ENCODE measurements at places on chromosomes 12 and 14. TPM values are rescaled to one million over a fixed set of nuclear protein-coding genes. Genes with fewer than 3 reads are reported as not detected.

Gene INSM2
- not detected for total RNA-seq

Gene EAPP
- total RNA-seq, result 29.8 TPM

Gene ENDOU
- total RNA-seq, result not detected

Gene MYO1H
- total RNA-seq, result not detected

Gene ACTR6
- 6.4 TPM for total RNA-seq

Gene C1R
- total RNA-seq, result 53.5 TPM

Gene KDM2B
- 20.3 TPM for total RNA-seq

Gene MAP3K9
- 9.8 TPM for total RNA-seq

Gene REP15
- 1.1 TPM for total RNA-seq

Gene KLC1
- total RNA-seq, result 180 TPM

Gene DIO3
- not detected for total RNA-seq

Gene SYT10
- total RNA-seq, result not detected

Gene FOXA1
- total RNA-seq, result 0.16 TPM

Gene RNU4-1
- total RNA-seq, result under 0.01 TPM

Gene PITPNM2
- 10.1 TPM for total RNA-seq

Gene OAS1
- 2.3 TPM for total RNA-seq

Gene SYNJ2BP
- total RNA-seq, result 13.6 TPM

Gene CYP46A1
- under 0.01 TPM for total RNA-seq

Gene SPATA7
- 19.5 TPM for total RNA-seq

Gene REM2
- total RNA-seq, result 0.38 TPM

Gene PTPN21
- total RNA-seq, result 7.7 TPM

Gene GPRC5A
- total RNA-seq, result 36.7 TPM

Gene PZP
- total RNA-seq, result not detected

Gene ALX1
- not detected for total RNA-seq

Gene MDGA2
- total RNA-seq, result 0.98 TPM

Gene TEX52
- not detected for total RNA-seq

Gene GLS2
- total RNA-seq, result 2.2 TPM

Gene KRT78
- not detected for total RNA-seq

Gene STAC3
- total RNA-seq, result 0.63 TPM

Data from mesangial cell (primary cell).